ENCODE measurements at places on chromosomes 6 and 20.

DNA sequence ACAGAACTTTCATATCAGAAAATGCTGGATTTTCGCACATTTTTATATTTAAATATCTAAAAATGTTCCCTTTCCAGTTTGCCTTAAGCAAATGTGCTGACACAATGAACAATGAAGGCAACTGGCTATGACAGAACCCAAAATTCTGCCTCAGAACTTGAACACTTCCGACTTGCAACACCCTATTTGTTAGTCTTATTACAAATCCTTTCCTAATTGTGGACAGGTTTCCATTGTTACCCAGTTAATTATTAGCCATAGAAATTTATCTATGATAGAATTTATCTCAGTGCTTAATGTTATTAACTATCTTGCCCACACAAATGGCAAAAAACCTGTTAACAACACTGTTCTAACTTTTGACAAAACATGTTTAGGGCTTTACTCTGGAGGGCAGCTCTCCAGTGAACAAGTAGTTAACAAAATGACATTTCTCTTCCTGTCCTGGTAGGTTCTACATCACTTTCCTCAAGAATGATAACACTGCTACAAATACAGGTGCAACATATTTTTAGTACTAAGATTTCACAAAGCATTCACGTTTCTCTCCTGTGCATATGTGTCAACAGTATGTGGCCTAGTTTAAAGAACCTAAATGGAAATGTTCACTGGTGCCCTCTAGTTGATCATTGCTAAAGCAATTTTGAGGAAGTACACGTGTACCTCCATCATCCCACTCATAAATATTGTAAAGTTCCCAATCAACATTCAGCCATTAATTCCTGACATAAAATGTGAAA, 58.4 kb downstream of the HIVEP2 start:
- DNase-seq: peak; percentile 73

GRCh38 chr20:61976644-61977418, 88.8 kb downstream of the TAF4 start:
- no peak for DNase-seq

DNA sequence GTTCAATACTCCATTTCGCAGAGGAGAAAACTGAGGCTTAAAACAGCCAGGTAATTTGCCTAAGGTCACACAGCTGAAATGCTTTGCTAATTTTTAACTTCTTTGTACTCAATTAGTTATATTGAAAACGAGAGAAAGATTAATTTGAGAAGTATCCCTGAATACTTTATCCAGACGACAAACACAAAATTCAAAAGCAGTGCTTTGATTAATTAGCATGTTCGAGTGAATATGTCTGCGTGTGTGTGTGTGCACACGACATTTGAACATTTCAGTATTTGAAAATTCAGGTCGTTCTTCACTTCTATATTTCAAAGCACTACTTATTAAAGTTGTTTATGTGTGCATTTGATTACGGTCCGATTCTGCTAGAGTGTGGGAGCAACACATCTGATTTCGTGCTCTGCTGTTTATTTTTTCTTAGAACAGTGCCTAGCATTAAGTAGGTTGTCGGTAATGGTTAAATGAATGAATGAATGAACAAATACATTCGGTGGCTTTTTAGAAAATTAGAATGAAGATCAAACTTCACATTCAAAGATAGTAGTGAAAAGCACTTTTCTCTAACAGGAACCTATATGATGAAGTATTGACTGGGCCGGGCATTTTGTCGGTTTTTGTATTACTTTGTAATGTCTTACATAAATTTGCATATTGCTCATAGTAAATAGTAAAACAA, 36.9 kb upstream of the SYNCRIP start:
- no peak for DNase-seq

DNA sequence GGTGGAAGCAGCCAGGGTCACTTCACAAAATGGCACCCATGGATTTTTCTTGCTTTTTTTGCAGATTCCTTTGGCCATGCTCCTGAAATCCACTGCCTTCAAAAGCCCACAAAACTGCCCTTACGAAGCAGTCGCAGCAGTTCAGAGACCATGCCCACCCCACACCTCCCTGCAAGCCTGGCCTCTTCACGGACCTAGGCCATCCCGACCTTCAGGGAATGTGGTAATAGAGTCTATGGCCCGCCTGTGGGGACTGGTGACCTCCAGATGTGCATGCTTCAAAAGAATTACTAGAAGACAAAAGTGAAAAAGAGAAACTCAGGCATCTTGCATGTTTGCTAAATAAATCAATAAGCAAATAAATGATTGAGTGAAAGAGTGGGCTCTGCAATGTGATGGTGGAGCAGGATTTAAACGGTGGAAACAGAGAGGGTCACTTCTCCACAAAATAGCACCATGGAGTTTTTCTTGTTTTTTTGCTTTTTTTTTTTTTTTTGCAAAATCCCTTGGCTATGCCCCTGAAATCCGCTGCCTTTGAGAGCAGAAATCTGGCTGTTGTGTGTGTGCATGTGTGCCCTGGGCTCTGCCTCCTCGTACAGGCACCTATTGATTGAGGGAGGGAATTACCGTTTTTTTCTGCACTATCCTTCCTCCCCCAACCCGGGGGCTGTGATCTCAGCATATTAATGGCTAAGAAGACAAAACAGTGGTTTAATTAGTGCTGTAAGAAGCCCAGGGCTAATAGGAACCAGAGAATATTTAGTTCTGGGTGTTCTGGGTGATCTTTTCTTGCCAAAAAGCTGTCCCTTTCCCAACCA, 107.4 kb downstream of the PXDC1 start:
- no peak for DNase-seq

DNA sequence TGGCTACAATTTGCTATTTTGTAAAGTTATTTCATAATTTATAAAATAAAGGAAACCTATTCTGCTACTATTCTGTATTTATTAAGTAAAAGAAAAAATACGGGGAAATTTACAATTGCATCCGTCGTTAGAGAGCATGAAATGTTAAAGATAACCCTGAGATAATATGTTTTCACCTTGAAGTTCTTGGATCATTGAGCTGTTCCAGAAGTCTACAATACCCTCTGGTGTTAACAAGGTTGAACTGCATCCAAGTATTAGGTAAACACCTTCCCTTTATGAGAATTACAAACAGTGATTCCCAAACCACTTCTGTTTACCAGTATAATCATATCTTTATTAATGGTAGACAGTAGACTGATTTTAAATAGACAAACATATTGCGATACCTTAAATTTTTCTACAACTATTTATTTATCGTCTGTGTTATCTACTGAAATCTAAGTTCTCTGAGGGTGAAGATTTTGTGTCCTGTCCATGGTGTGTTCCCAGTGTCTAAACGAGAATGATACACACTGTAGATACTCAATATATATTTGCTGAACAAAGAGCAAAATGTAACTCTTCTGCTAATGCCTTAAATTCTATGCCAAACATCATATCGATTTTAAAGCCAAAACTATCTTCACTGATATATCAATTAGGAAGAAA, 28.2 kb downstream of the TBC1D32 start:
- DNase-seq: no peak

DNA sequence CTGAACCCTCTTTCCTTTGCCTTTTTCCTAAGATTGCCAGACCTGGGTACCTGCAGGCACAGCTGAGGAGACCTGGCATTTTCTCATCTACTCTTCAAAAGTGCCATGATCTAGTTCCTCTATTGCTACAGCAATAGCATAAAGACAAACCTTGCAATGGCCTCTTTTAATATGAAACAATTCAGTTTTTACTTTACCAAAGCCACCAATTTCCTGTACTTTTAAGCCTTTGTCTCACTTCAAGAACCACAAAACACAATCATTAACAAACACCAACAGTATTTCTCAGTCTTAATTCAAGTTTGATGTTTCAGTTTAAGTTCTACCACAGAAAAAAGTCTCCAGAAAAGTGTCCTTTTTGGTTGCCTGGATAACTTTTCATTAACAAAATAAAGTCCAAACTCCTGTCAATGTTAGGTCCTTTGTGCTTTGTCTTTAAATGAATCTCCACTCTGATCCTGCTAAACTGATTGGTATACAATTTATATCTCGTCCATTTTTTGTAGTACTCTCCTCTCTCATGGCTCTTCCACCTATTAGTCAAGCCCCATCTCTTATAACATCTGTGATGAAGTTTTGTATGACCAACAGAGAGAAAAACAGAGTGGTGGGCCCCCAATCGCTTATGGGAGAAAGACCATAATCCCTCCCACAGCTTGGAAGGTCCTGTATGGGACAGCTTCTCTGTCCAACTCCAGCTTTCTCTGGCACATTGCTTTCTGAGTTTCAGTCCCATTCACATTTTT, 50.5 kb upstream of the THEMIS start:
- DNase-seq: peak; percentile 78

GRCh38 chr6:164069350-164069990, 655.0 kb downstream of the QKI start:
- DNase-seq: no peak

DNA sequence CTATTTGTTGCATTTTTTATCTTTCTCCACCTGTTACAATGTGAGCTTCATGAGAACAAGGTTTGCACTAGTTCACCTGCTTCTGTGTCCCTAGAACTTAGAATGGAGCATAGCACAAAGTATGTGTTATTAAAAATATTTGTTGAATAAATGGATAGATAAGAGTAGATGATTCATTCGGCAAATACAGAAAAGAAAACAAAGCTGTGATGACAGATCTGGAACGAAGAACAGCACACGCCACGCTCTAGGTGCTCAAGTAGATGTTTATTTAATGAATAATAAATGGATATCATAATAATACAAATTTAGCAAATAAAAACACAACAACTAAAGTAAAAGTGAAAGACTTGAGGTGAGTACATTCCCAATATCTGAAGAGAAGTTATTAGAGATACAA, 273.1 kb downstream of the HAO1 start:
- DNase-seq: no peak

DNA sequence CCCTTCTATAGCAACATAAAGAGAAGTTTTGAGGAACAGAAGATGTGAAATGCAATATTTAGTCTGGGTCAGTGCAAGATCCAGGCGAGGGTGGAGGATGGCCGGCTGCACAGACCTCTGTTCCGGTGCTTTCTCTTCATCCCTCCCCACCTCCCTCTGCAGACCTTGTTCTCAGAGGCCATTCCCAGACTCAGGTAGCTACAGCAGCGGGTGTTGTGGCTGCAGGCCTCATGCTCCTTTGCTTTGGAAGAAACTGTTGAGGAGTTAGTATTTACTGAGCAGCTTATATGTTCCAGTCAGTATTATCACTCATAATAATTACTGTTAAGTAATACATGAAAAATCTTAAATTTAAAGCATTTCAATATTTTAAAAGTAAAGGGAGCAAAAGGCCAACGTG, 1.7 kb downstream of the BTN3A3 start:
- no peak for DNase-seq

- peak; percentile 90 for DNase-seq
Observed at GRCh38 chr6:33570806-33571636, 9.1 kb downstream of the BAK1 start.

DNA sequence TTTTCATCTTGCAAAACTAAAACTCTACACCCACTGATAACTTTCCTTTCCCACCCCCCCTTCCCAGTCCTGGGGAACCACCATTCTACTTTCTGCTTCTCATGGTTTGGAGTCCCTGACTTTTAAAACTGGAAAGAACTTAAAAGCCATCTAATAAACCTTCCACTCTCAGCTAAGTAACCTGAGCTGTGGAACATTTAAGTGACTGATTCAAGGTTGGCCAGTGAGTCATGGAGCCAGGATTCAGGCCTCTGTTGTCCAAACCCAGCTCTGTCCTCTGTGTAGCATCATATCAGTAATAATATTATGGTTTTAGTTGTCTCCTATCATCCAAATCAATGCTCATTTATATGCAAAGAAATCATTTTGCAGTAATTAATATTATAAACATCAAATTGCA, 176.0 kb upstream of the NT5E start:
- DNase-seq: no peak

- DNase-seq: no peak
Observed at GRCh38 chr6:165969184-165969583, 198.5 kb downstream of the TBXT start.

DNA sequence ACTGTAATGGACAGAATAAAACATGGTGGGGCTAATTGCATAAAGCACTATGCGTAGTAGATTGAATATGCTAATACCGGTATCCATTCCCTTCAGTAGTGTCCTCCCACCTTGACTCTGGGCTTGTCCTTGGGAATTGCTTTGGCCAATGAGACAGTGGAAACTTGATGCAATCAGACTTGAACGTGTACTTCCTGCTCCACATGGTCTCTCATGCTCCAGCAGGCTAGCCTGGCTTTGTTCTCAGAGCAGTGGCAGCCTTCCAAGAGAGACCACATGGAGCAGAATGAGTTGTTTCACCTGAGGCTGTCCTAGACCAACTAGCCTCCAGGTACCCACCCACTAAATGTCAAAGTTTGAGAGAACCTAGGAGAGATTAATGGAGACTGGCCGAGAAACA, 37.0 kb upstream of the BTBD3 start:
- no peak for DNase-seq

DNA sequence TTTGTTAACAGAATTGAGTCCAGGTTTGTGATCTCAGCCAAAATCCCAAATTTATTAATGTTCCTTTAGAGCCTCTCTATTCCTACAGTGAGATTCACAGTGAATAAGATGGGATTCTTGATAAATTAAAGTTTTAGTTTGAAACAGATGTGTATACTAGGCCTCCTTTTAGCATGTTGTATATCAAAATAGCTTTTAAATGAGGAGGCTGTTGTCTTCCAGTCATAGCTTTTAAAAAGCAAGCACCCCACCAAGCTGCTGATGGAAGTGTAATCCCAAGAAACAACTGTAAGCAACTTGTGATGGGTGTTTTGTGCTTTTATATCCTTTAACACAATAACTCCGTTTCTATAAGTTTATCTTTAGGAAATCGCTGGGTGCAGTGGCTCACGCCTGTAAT, 7.0 kb downstream of the GTF2H5 start:
- no peak for DNase-seq

- DNase-seq: no peak
Observed at GRCh38 chr6:151141685-151142084, 98.1 kb upstream of the AKAP12 start.

DNA sequence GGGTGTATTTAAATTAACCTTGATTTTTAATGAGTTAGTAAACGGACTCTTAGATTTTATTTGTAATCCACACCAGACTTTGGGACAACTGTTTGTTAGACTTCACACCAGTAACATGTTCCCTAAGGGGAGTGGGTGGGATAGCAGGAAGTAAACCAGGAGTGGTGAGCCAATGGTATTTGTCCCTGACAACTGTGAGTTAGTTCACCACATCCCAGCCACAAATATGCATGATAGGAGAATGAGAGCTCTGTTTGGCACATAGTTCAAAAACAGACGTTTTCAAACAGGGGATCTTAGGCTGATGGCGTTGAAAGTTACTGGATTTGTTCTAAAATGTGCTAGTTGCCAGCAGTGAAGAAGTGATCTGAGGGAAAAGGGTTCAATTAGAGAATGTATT, 18.7 kb upstream of the COL10A1 start:
- no peak for DNase-seq

DNA sequence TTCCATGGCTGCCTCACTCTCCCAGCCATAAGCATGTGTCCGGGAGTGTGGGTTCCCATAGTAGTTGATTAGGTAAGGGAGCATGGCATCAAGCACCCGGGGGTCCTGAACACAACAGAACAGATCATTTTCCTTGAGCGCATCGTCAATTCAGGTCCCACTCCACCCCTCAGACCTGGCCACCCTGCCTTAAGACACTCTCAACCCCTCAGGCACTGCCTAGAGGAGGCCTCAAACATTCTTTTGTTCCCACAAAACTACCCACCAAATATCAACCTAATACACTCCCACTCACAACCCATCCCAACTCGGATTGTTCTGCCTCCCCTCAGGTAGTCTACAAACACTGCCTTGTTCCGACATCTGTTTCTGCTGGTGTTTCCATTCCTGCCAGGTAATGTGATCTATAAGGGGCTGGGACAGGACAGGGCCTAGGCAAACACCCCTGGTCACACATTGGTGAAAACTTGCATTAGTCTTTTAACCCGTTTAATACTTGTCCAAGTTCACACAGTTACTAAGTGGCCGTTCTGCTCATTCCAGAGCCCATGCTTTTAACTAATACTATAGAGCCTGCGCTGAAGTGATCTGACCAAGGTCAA, 1.4 kb downstream of the NFS1 start:
- DNase-seq: no peak
